Amniotic stem cell (primary cell): ENCODE measurements at places on chromosomes 2 and 18.

- DNase-seq = no peak
These were observed 247.7 kb downstream of the ZNF385B start for GRCh38 chr2:179613701-179614100.

DNA sequence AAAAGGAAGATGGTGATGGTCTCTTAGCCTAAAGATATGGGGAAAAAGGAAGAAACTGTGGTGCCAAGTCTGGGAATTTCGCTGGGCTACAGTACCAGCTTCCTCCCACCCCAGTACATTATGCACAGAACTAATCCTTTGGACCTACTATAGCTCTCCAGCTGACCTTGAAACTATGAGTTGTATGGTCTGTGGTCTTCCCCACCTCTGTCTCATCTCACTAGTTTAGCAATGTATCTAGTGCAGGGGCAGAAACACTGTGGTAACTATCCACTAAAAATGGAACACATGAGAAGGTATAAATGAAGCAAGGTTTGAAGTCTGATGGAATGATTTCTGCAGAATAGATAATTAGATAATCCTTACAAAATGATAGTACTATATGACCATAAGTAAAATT is 190.4 kb upstream of the CCDC150 start:
- DNase-seq = no peak

DNA sequence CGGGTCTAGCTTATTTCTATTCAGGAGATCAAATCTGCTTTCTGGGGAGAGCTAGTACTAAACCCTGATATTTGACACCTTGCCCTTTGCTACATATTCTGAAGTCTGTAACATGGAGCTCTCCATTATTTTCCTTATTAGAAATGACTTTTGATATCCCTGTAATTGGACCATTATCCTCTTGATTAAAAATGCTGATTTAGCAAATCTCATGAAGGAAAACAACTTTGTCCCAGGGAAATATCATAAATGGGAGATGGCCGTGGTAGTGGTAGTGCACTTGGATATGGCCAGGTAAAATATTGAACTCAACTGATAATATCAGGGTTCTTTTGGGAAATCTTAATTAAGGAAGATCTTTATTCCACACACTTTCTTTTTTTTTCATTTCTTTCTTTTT is 326.5 kb downstream of the RPRM start:
- no peak for DNase-seq

DNA sequence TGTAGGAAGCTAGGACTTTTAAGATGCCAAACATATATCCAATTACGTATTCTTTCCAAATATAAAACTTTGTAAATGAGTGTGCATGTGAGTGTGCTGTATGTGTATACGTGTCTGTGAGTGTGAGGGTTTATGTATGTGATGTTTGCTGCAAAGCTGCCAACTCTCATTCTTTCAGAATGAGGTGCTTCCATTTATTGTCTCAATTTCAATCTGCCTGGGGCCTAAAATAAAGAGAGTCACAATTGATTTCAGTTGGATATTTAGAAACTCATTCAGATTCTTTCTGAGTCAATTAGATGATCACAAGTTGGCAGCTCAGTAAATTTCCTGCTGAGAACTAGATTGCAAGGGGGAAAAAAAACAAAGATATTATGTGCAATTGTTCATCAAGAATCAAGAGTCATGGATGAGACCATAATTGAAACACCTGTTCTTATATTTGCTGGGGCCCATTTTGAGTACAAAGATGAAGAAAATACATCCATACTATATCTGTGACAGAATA is 621.2 kb upstream of the ACVR2A start:
- no peak for DNase-seq

DNA sequence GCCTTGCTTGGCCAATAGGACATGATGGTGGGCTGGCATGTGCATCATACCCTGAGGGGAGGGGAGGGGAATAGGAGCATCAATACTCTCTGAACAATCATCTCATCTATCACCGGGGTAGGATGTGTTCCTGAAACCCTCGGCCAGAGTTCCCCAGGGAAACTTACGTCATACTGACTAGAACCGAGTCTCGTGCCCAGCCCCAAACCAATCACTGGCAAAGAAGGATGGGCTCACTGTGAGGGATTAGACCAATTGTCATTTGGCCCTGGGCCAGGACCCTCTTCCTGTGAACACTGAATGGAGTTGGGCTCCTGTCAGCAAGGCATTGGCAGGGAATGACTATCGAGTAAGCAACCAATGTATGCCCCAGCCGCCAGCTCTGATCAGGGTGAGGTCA is 261.5 kb downstream of the MYCN start:
- DNase-seq = no peak

GRCh38 chr2:239360421-239361310 is 40.2 kb downstream of the HDAC4 start:
- DNase-seq = no peak

DNA sequence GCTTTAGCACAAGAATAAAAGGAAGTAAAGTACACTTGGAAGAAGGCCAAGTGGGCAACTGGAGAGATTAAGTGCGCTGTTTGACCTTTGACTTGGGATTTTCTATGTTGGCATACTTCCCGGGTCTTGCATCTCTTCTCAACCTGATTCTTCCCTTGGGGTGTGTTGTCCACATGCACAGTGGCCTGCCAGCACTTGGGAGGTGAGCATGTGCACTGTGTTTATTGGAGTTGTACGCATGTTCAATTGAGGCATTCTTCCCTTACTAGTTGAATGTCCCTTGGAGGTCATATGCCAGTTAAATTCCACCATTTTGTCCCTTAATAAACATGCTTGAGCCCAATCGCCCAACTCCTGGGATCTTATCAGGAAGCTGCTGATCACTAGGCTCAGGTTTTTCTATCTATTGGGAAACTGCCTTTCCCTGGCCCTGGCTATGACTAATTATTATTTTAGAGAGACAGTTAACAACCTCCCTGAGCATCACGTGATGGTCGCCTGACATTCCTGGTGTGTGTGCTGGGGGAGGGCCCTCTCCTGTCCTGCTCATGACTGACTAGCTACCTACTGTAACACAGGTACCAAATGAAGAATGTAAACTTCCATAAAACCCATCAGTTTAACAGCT is 62.5 kb upstream of the RAPGEF4 start:
- no peak for DNase-seq

GRCh38 chr2:188383158-188383557 is 91.5 kb downstream of the GULP1 start:
- no peak for DNase-seq

GRCh38 chr18:66226782-66227181 is 377.1 kb downstream of the CDH19 start:
- DNase-seq = no peak

DNA sequence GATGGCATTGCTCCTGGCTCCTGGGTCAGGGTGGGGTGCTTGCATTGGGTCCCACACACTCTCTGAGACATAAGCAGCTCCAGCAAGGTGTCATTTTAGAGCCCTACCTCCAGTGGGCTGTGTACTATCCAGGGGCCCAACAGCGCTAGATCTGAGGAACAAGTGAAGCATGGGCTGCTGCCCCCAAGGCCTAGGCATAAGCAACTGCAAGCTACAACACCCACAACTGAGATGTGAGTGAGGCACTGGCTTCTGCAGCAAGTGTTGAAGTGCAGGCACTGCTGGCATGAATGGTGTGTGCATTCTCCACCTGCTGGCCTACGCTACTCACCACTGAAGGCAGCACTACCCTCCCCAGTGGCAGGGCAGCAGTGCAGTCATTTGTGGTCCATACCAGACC is 81.0 kb upstream of the STK39 start:
- DNase-seq = no peak

GRCh38 chr2:136164280-136164776 is 46.4 kb upstream of the CXCR4 start:
- DNase-seq = no peak

GRCh38 chr2:68280796-68281195 is 28.5 kb upstream of the PPP3R1 start:
- no peak for DNase-seq
